ENCODE measurements at places on chromosomes 1 and 21. TPM values are rescaled to one million over a fixed set of nuclear protein-coding genes. Genes with fewer than 3 reads are reported as not detected.
A peak's percentile ranks its signal among the peaks of the same experiment; 100 is the strongest.

Gene SLFNL1
- 0.13 TPM for total RNA-seq

Gene INSRR
- total RNA-seq, result 0.07 TPM

Gene RORC
- total RNA-seq, result 10.8 TPM

Gene BRDT
- total RNA-seq, result not detected

Gene CYP4X1
- 1.9 TPM for total RNA-seq

Gene CD1C
- total RNA-seq, result not detected

GRCh38 chr1:43451701-43452532 lies 1.8 kb downstream of the HYI start:
- H3K4me1 ChIP-seq, result no peaks in the 10 kb centered on the region
- no peak overlapping the region for H3K27ac ChIP-seq
- no peaks in the 10 kb centered on the region for H3K27me3 ChIP-seq
- peaks cover 20% of the 10 kb centered on the region for H3K36me3 ChIP-seq
- no peak for DNase-seq

GRCh38 chr21:37647781-37648180 lies 268.5 kb downstream of the KCNJ6 start:
- no peak overlapping the region for H3K27ac ChIP-seq
- no peak overlapping the region for H3K4me3 ChIP-seq
- H3K4me1 ChIP-seq, result peaks cover 10% of the 10 kb centered on the region
- no peaks in the 10 kb centered on the region for H3K36me3 ChIP-seq
- DNase-seq, result no peak
- H3K27me3 ChIP-seq, result no peaks in the 10 kb centered on the region

DNA sequence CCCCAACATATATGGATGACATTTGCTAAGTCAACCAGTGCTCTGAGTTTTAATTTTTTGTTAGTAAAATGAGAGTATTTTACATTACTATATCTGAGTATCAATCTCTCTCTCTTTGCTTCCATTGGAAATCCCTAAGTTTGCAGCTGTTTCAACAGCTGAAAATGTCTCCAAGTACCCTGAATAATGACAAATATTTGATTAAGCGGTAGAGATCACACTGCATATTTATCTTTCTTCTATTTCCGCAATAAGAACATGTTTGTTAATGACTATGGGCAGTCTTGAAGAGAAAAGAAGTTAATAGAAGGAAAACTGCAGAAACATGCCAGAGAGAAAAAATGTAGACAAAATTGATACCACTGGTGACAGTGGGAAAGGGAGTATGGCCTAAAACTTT lies 1117.5 kb downstream of the NCAM2 start:
- H3K27me3 ChIP-seq, result no peaks in the 10 kb centered on the region
- DNase-seq, result no peak
- no peaks in the 10 kb centered on the region for H3K4me1 ChIP-seq
- H3K36me3 ChIP-seq, result no peaks in the 10 kb centered on the region
- H3K27ac ChIP-seq, result no peak overlapping the region

DNA sequence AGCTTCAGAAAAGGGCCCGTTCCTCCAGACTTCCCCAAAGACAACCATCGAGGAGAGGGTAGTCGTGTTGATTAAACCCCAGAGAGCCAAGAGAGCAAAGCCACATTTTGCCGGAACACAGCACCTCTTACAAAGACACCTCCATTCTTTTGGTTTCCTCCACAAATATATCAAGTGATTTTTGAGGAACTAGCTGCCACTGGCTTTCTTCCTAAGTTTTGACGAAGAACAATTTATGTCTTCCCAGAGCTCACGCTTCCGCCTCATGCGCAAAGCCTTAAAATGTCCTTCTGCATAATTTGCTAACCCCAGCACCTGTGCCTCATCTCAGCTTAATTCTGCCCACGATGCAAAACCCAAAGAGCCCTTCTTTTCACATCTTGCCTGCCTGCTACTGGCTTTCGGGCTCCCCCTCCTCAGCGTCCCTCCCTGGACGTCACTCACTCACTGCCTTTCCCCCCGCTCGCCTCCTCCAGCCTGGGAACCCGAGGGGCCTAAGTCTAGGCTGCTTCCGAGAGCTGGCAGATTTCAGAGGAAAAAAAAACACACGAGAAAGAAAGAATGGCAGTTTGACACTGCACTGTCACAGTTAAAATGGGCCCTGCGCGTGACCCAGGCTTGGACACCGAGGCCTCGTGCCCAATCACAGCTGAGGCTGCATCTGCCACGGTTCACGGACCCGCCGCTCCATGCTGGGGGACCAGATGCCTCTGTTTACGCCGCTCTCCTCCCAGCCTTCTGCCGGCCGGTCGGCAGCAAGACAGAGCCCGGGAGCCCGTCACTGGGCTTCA lies 77.6 kb upstream of the IFNAR2 start:
- no peak overlapping the region for H3K4me3 ChIP-seq
- H3K27ac ChIP-seq, result no peak overlapping the region
- H3K27me3 ChIP-seq, result peaks cover 43% of the 10 kb centered on the region
- DNase-seq, result no peak

DNA sequence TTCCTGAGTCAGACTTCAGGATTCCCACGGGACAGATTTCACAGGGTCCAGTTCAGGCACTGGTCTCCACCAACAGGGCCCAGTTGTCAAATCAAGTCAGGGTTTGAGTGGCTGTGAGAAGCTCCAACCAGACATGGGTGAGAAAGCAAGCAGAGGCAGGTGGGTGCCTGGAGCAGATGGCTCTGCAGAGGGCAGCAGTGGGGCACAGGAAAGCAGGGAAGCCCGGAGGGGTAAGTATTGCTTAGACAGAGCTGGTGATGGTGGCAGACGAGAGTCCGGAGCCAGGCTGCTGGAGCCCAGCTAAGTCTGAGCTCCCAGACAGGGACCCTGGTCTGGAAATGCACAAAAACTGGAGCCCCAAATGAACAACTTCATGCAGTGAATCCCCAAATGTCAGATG lies 40.4 kb downstream of the RIMS3 start:
- H3K27ac ChIP-seq, result no peak overlapping the region
- no peaks in the 10 kb centered on the region for H3K4me1 ChIP-seq
- H3K4me3 ChIP-seq, result no peak overlapping the region
- peak; percentile 12 for DNase-seq

DNA sequence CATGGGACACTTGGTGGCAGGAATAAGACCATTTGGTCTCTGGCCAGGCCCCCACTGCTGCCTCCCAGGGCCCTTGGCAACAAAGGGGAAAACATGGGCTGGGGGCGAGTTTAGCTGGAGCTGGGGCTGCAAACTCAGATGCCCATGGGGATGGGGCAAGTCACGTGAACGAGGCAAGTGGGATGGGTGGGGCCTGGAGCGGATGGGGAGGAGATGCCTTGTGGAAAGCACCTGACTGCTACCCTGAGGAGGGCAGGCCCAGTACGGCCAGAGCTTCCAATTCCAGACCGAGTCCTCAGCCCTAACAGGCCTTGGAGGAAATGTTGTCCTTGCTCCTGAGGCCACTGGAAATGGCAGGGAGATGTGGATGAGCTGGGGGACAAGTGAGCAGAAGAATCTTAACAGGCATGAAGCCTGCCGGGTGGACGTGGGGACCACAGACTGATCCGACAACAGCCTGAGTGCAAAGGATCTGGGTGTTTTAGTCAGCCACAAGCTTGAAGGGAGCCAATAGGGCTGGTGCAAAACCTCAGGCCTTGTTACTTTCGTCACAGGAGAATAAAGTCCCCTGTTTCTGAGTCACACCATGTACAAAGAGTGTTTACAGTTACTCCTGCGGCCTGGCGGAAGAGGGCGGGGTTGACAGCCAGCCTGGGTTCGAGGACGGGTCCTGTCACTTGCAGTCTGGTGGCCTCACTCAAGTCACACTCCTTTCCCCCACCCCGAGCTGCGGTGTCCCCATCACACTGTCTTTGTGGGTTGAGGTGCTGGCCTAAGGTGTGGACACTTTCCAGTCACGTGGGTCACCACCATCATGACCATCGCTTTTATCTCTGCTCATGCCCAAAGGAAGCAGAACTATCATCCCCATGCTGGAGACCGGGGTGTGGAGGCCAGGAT lies 19.1 kb downstream of the RUNX3 start:
- H3K4me1 ChIP-seq, result no peaks in the 10 kb centered on the region
- H3K4me3 ChIP-seq, result no peak overlapping the region
- H3K36me3 ChIP-seq, result no peaks in the 10 kb centered on the region

DNA sequence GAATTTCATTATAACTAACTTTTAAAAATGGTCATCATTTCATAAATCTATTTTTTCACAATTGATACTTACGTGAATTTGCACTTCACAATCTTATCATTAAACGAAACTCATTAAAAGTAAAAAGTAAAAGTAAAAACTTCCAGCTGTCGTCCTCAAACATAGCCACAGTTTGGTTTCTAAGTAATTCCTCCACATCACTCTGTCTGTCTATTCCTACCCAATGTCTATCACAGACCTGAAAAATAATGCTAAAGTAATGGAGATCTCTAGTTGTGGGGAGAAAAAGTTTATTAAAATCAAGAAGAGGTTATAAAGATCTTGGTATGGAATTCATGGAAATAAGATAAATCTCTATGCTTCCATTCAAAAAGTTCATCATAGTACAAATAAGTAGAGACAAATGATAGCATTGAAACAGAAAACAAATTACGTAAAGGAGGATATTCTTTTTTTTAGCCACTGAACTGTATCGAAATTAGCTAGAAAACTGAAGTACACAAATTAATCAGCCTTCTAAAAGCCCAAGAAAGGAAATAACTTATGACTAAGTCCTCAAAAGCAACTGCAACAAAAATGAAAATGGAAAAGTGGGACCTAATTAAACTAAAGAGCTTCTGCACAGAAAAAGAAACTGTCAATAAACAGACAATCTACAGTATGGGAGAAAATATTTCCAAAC lies 148.6 kb downstream of the TIAM1 start:
- H3K36me3 ChIP-seq, result no peaks in the 10 kb centered on the region
- H3K27me3 ChIP-seq, result no peaks in the 10 kb centered on the region
- no peak overlapping the region for H3K4me3 ChIP-seq
- no peaks in the 10 kb centered on the region for H3K4me1 ChIP-seq

DNA sequence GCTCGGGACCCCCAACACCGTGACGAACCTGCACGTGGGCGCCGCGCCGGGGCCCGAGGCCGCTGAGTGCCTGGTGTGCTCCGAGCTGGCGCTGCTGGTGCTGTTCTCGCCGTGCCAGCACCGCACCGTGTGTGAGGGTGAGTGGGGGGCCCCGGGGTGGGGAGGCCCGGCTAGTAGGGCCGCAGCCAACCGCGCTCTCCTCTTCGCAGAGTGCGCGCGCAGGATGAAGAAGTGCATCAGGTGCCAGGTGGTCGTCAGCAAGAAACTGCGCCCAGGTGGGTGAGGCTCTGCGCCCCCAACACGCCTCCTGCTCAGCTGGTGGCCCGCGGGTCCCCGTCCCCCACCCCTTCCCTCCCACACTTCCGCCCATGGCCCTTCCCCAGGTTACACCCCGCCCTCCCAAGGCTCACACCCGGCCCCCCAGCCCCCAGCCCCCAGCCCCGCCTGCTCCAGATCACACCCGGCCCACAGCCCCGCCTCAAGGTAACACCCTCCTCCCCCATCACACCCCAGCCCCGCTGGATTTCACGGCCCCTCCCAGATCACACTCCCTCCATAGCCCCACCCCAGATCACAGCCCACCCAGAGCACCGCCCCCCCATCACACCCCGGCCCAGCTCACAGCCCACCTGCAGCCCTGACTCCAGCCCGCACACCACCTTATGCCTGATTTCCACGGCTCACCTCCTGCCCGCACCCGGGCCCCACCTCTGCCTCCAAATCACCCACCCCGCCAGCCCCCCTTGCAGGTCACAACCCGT lies 2.4 kb upstream of the MMP23B start:
- H3K27me3 ChIP-seq, result no peaks in the 10 kb centered on the region
- H3K36me3 ChIP-seq, result peaks cover 28% of the 10 kb centered on the region
- no peak overlapping the region for H3K4me3 ChIP-seq
- peaks cover 9% of the 10 kb centered on the region for H3K4me1 ChIP-seq
- DNase-seq, result peak; percentile 38

DNA sequence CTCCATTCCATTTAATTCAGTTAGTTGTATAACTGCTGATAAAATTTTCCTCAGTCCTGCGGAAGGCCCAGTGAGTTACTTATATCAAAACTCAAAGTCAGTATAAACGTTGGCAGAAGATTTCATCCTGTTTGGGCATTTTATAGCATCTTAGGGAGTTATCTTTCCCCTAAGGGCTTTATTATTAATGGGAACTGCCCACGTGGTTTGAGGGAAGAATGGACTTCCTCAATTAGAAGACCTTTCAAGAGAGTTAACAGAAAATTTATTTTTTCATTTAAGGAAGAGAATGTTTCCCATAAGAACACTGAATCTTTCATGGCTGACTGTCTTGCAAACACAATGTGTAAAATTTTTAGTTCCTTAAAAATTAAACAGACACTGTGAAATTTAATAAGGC lies 400.1 kb downstream of the NEGR1 start:
- H3K36me3 ChIP-seq, result no peaks in the 10 kb centered on the region
- H3K4me1 ChIP-seq, result no peaks in the 10 kb centered on the region
- H3K4me3 ChIP-seq, result no peak overlapping the region
- H3K27ac ChIP-seq, result no peak overlapping the region
- H3K27me3 ChIP-seq, result no peaks in the 10 kb centered on the region

GRCh38 chr1:69263921-69264391 lies 303.8 kb upstream of the LRRC7 start:
- no peak overlapping the region for H3K4me3 ChIP-seq
- H3K27me3 ChIP-seq, result no peaks in the 10 kb centered on the region
- H3K4me1 ChIP-seq, result no peaks in the 10 kb centered on the region
- no peaks in the 10 kb centered on the region for H3K36me3 ChIP-seq
- peak; percentile 34 for DNase-seq

GRCh38 chr1:30335997-30336390 lies 387.4 kb downstream of the MATN1 start:
- no peak for DNase-seq
- H3K27ac ChIP-seq, result no peak overlapping the region
- peaks cover 16% of the 10 kb centered on the region for H3K27me3 ChIP-seq
- no peaks in the 10 kb centered on the region for H3K36me3 ChIP-seq

DNA sequence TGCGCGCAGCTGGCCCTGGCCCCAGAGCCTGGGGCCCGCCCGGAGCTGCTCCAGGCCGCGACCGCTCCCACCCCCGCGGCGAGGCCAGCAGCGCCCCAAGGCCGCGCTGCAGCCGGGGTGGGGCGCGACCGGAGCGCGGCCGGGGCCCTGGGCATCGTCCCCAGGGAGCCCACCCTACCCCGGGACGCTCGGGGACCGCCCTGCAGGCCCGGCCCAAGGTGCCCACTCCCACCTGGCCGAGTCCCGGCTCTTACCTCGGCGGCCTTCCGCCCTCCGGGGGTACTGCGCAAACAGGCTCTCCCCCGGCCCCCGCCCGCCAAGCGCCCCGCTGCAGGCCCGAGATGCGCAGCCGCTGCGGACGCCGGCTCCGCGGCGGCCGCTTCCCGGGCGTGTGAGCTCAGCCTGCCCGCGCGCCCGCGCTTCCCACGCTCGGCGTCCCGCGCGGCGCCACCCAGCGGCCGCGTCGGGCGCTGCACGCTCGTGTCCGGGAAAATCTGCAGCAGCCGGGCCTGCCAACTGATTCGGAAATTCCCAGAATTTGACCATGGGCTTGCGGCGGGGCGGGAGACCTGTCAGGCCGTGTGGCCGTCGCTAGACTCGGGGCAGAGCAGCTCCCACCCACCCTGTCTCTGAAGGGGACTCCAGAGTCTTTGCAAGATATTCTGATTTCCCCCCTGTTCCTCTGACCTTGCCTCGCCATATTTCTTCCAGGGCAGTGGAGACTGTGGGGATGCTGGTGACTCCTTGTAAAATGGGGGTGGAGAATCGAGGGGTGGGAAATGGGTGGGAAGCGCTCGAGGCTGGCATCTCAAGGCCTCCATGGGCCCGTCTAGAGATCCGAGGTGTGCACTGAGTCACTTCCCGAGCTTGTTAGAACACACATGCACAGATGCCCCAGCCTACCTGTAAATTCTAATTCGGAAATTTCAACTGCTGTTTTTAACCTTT lies 41.9 kb downstream of the CD34 start:
- peaks cover 72% of the 10 kb centered on the region for H3K4me1 ChIP-seq
- no peaks in the 10 kb centered on the region for H3K36me3 ChIP-seq
- H3K4me3 ChIP-seq, result peak overlapping the region; percentile 86
- peak; percentile 82 for DNase-seq
- no peaks in the 10 kb centered on the region for H3K27me3 ChIP-seq
- peak overlapping the region; percentile 99 for H3K27ac ChIP-seq

GRCh38 chr1:15507278-15507677 lies 16.7 kb downstream of the CASP9 start:
- H3K4me1 ChIP-seq, result peaks cover 15% of the 10 kb centered on the region
- no peaks in the 10 kb centered on the region for H3K27me3 ChIP-seq

Data from heart right ventricle (tissue), 16 donors.